ENCODE measurements at places on chromosomes 2 and 18. TPM values are rescaled to one million over a fixed set of nuclear protein-coding genes. Genes with fewer than 3 reads are reported as not detected.

Gene CFC1
- total RNA-seq = not detected

Gene UGT1A3
- not detected for total RNA-seq

Gene OR6B2
- total RNA-seq = not detected

Gene ERLEC1
- total RNA-seq = 86.6 TPM

Gene NAPG
- 55.6 TPM for total RNA-seq

Gene GPAT2
- 6.5 TPM for total RNA-seq

Gene METTL21A
- total RNA-seq = 14.5 TPM

Gene ABHD1
- total RNA-seq = 0.13 TPM

Gene GRHL1
- 0.86 TPM for total RNA-seq

Gene OSR1
- 0.07 TPM for total RNA-seq

Gene CTAGE1
- total RNA-seq = not detected

Gene DPP10
- not detected for total RNA-seq
